ENCODE measurements at places on chromosomes 4 and X.

DNA sequence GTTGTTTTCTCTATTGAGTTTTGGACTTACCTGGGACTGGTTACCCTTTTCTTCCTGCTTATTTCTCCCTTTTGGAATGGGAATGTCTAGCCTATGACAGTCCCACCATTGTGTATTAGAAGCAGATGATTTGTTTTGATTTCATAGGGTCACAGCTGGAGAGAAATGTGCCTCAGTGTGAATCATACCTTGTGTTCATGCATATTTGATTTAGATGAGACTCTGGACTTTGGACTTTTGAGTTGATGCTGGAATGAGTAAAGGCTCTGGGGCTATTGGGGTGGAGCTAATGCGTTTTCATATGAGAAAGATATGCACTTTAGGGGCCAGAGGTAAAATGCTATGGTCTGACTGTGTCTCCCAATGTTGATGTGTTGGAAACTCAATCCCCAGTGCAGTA lies 30.5 kb upstream of the TEX13C start:
- DNase-seq: no peak

DNA sequence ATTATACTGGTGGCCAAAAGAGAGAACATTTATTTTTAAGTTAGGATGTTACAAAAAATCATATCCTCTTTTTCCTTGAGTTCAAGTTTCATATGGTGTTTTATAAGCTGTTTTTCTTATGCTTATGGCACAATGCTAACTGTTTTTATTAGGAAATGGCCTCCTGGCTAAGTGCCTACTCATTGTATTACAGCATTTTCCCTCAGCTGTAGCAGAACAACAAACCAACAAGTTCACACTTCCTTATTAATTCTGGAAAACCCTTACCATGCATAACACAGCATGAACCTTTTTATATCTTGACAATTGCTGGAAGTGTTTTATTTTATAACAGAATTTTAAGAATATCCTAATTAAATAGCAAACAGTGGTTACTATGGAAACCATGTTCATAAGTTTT lies 165.8 kb downstream of the GASK1B start:
- DNase-seq: peak; percentile 2

DNA sequence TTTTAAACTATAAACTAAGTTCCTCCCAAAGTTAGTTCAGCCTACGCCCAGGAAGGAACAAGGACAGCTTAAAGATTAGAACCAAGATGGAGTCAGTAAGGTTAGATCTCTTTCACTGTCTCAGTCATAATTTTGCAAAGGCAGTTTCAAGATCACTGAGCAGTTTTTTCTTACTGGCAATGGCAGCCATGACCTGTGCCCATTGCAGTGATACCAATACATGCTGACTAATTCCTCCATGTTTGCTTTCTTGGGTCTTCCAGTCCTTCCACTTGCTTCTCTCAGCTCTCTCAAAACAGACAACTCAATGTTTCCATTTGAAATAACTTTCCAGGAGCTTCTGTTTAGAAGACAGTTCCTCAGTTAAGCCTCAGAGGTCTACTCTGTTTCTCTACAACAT lies 79.5 kb downstream of the PCDH18 start:
- DNase-seq: no peak

- no peak for DNase-seq
Observed at GRCh38 chr4:140893939-140894338, 137.8 kb upstream of the TBC1D9 start.

DNA sequence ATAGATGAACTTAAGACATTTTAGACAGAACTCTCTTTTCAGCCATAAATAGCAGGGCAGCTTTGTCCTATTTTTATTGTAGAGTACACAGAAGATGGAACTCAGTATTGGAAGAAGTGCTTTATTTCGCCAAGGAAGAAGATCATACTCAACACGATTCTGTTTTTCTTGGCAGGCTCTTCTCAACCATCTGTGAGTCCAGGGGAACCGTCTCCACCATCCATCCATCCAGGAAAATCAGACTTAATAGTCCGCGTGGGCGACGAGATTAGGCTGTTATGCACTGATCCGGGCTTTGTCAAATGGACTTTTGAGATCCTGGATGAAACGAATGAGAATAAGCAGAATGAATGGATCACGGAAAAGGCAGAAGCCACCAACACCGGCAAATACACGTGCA lies 37.6 kb downstream of the KIT start:
- DNase-seq: no peak

GRCh38 chr4:39931441-39931901 lies 46.2 kb downstream of the PDS5A start:
- DNase-seq: no peak

DNA sequence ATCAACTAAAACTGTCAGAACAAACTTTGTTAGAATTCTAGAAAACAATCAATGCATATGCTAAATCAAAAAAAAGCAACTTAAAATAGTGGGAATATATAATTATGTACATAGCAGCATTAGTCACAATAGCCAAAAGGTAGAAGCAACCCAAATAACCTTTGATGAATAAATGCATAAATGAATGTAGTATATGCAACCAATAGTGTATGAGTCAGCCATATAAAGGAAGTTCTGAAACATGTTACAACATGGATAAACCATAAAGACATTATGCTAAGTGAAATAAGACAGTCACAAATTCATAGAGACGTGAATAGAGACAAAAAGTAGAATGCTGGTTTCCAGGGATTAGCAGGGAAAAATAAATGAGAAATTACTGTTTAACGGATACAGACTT lies 762.8 kb upstream of the INTU start:
- no peak for DNase-seq

- DNase-seq: no peak
Observed at GRCh38 chr4:87390551-87390890, 467 bp downstream of the HSD17B11 start.

DNA sequence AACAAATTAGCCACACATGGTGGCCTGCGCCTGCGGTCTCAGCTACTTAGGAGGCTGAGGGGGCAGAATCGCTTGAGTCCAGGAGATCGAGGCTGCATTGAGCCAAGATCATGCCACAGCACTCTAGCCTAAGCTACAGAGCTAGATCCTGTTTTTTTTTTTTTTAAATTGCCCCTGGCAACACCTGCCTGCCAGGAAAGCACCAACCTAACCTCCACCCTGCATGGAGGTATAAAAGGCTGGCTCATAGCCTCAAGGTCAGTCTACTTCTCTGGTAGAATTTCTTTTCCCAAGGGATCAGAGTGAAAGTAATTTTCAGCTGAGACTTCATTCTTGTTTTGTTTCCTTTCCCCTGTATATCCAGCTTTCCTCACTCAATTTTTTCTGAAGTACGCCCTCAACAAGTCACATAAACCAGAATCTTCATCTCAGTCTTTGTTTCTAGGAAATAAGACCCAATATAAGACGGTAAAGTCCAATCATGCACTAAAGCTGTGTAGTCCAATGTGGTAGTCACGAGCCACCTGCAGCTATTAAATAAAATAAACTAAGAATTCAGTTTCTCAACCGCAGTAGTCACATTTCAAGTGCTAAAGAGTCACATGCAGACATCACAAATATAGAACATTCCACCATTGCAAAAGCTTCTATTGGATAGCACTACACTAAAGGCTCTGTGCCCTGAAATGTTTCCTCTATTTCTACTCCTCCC lies 113.3 kb downstream of the HPGD start:
- no peak for DNase-seq

- DNase-seq: no peak
Observed at GRCh38 chrX:39813631-39814277, 284.0 kb downstream of the BCOR start.

DNA sequence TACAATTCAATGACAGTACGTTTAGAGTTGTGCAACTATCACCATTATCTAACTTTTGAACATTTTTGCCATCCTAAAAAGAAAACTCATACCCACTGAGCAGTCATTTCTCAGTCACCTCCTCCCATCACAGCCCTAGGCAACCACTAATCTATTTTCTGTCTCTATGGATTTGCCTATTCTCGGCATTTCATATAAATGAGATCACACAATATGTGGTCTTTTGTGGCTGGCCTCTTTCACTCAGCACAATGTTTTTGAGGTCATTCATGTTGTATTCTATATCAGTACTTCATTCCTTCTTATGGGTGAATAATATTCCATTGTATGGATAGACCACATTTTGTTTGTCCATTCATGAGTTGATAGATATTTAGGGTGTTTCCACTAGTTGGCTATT lies 103.0 kb downstream of the PPEF1 start:
- DNase-seq: no peak

- DNase-seq: no peak
Observed at GRCh38 chrX:108736509-108737479, at the start of gene IRS4. IRS4 (minus strand) TSS chrX:108736563.

DNA sequence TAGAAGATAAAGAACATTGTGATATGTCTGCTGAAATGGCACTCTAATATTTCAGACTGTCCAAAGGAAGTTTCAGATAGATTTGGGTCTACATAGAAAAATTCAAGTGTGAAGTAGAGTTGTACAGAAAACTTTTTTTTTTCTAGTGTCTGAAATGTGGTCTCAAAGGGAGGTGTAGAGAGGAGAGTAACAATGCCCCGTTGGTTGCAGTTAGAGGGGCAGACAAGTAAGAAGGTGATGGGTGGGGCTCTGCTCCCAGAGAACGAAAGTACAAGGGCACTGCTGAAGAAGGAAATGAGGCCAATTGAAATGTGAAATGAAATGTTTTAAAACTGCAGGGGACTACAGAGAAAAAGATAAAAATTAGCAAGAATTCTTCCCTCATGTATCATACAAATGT lies 177.8 kb downstream of the BANK1 start:
- no peak for DNase-seq

DNA sequence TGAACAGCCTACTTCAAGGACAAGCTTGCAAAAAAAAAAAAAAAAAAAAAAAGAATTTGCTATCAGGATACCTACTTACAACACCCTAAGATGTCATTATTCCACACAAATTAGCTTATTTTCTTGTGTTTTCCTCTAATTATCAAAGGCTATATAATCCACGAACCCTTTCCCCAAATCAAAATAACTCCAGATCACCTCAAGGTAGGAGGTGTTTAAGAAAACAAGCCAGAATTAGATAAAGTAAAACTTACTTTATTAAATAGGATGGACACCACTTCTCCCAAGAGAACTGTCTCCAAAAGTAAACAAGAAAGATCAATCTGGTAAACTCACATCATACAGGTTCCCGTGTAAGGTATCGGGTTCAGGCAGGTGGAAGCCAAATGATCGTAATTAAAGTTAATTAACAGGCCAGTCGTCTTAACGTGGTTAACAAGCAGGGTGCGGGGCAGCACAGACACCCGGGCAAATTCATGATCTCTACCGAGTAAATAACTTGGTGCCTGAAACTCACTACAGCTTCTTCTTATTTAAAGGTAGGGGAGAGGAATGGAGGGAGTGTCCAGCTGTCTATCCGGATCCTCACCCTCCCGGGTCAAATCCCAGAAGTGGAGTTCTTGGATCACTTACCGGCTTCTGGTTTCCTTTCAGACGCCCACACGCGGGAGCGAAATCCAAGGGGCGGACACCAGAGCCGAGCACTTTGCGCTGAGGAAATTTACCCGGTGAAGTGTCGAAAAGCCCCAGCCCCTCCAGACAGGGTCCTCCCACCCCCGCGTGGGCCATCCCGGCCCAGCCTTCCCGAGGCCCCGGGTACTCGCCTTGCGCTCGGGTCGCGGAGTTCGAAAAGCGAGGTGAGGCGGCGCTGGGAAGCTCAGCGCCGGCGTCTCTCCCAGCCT lies 708 bp downstream of the ARAP2 start:
- DNase-seq: peak; percentile 62

DNA sequence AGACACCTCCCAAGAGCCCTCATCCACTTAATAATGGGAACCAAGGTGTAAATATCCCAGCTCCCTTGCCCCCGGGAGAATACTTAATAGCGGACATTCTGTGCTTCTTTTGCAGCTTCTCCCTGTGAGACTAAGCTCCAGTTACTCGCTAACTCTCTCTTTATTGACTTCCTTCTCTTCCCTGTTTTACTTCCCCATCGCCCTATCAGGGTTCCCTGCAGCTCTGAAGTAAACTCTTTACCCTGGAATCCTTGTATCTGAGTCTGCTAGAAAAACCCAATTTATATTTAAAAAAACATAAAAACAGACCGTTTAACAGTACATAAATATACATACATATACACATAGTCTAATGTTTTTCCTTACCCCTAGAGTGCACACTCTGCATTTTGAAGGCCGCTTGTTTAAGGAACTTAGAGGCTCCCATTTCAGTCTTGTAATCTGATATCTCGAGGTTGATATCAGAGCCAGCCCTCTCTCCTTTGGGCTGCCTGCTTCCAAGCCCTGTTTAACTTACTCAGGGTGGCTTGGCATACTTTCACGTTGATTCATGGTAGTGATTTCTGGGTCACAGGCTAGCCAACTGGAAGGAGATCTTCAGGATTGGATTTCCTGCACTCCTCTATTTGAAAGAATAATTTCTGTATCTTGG lies 177.4 kb upstream of the SCML1 start:
- no peak for DNase-seq
